Left renal cortex interstitium (tissue), 4 donors: ENCODE measurements at places on chromosomes 3 and 15.

DNA sequence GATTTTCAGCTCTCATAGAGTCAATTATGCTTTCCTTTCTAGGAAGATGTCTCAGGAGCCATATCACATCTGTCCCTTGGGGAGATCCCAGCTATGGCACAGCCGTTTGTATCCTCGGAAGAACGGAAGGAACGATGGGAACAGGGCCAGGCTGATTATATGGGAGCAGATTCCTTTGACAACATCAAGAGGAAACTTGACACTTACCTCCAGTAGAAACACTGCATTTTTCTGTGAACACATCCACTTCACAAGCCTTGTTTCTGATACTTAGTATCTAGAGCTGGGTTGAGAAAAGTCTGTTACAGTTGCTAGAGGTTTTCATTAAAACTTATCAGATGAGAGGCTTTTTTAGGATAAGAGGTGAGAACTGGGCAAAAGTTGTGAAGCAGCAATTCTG, 35.4 kb downstream of the GYG1 start:
- DNase-seq, result no peak

- no peak for DNase-seq
These were observed 92.3 kb downstream of the ZNF621 start for GRCh38 chr3:40617084-40617483.

DNA sequence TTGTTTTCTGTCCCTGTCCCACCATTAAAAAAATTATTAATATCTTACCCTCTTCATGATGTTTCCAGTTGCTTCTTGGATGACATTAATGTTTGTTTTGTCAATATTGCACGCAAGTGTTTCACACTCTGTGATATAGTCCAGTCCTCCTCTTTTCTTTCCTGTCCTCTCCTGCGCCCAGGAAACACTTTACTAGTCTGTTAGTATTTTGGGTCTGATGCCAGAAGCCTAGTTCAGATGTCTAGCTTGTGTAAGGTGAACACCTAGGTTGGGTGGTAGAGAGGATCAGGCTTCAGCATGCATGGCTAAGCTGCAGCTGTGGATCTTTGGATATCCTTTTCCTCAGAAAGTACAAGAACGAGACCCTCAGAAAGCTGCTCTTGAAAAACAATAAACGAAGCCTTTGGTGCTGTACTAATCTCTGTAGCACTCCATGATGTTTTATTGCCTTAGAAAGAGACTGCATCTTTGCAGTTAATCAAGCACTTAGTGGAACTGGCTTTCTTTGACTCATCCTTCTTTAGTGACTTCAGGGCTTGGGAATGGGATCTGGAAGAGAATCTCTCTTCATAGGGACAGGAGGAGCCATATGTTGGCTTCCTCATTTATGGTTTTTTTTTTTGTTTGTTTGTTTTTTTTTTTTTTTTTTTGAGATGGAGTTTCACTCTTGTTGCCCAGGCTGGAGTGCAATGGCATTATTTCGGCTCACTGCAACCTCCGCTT, 253.4 kb downstream of the LPP start:
- no peak for DNase-seq

GRCh38 chr15:100043068-100043641, 298.6 kb downstream of the ADAMTS17 start:
- no peak for DNase-seq

GRCh38 chr3:20246662-20247061, 60.7 kb upstream of the SGO1 start:
- no peak for DNase-seq

DNA sequence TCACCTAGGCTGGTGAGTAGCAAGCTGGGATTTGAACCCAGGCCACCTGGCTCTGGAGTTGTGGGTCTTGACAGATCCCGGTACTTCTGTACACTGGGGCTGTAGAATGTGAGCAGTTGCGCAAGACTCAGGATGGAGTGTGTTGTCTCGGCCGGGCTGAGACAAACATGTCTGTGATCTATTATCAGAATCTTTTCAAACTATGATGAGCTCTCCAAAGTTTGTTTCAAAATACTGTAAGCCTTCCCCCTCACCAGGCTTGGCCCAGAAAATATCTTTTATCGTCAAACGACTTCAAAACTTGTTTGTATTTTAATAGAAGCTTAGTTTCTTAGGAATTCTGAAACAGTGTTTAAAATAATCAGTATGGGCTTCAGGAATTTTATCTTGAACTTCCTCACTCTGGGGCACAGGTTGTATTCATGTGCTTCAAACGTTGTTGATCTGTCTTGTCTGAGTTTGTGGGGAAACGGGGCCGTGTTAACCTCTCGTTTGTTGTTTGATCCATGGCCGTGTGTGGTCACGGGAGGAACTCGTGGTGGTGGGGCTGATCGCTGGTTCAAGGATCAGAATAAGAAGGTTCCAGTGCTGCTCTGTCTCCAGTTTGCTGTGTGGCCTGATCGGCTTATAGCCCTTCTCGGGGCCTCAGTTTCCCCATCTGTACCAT, 40.3 kb upstream of the TFRC start:
- DNase-seq, result no peak

DNA sequence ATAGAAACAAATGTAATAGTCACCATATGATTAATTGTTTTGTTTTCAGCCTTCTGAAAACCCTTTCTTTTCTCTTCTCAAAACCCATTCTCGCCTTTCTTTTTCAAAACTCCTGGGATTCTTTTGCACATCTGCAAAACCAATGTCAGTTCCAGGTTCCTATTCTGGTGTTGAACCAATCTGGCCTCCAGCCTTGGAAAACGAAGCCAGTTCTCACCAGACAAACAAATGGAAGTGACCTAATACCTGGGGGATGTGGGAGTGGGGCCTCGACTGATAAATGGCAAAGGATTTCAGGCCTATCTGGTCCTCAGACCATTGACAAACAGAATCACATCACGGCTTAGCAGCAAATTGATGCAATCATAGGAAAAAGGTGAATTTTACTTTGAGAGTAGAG, 73.0 kb downstream of the COL8A1 start:
- no peak for DNase-seq

- no peak for DNase-seq
These were observed 8.7 kb downstream of the LIMD1 start for GRCh38 chr3:45603226-45603625.

DNA sequence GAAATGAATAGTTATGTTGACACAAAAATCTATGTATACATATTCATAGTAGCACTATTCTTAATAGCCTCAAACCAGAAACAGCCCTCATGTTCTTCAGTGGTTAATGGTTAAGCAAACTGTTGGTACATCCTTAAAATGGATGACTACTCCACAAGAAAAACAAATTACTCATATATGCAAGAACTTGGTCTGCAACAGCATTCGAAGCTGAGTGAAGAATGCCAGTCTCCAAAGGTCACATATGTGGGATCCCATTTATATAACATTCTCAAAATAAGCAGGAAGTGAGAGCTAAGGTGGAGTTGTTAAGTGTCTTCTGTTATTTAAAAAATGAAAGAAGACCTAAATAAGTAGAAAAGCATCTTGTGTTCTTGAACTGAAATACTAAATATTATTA, 365.7 kb downstream of the GABRG3 start:
- DNase-seq, result no peak

DNA sequence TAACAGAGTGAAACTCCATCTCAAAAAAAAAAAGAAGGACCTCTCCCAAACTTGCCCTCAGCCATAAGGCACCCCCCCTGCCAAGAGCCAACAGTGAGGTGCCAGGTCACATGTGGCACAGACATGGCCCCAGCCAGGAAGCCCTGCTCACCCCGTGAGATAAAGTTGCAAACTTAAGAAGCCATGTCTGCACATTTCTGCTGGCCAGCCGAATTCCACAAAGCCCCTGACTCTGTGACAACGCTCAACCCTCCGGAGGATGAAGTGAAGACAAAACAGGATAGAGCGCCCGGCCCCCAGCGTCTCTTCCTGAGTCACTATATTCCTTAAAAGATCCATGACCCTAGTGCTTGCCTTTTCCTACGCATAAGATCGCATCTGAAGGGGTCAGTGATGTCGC, 188.1 kb downstream of the XXYLT1 start:
- DNase-seq, result no peak

GRCh38 chr3:9100513-9100894, 137.2 kb upstream of the RAD18 start:
- DNase-seq, result no peak

DNA sequence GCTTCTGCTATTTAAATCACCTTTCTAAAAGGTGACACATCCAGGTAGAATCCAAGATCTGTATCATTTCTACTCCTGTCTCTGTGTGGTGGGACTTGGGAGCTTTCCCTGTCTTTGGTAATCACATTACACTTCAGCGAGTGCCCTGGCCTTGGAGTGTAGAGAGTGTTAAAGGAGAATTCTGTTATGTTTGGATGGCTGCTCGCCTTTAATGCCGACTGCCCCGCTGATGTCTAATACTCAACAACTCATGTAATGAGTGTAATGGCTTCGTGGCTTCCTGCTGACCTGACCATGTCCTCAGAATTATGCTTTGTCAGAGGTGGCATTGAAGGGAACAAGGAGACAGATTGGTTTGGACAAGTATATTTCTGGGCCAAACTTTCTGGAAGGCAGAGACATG, 66.3 kb upstream of the LRTM1 start:
- no peak for DNase-seq

DNA sequence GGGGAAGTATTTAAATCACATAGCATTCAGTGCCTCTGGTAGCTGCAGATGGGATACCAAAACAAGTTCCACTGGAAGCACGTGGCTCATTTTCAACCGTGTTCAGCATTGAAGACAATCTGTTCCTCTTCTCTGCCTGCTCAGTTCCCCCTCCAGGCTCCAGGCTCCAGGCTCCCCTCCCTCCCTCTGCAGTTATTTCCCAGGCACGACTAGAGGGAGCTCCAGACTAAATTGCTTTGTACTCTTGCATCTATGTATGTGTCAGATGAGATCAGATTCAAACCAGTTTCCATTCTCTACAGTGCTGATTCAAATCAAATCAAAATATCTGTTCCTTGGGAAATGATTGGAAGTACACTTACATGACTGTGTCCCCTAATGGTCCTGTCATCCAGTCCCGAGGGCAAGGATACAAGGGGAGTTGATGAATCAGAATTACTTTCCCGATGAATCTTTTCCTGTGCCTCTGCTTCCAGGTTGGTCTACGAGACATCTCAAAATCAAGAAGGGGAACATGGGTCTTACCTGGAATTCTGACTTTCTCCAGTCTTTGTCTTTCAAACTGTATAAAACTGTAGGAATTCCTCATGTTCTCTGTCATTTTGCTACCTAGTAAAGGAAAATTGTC, 600.5 kb downstream of the EDEM1 start:
- DNase-seq, result no peak

DNA sequence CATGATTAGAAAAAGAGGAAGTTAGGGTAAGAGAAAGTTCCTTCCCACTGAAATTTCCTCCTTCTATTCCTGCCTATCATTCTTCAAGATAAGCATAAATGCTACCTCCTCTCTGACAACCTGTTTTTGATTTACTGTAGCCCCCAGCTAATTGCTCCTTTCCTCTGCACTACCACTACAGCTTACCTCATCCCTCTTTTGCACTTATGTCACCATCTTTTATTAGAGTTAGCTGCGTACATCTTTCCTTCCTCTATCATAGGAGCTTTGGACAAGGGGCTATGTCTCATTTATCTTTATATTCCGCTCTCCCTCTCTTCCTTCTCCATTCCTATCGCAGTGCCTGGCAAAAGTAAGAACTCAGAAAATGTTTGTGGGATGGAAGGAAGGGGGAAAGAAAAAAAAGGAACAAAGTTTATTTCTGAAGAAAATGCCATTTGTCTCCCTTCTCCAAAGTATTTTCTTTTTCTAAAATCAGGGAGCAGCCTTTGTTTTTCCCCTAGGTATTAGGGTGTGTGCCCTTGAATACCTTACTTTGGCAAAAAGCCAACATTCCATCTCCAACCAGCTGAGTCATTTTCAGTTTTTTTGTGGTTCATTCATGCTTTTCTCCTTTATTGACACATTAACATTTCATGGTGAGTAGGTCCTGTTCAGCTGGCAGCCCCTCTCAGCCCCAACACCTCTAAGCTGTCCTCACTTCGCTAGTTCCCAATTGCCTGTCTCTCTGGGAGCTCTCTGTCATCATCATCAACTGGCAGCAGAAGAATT, 87.6 kb upstream of the SOX2 start:
- DNase-seq, result peak; percentile 9

DNA sequence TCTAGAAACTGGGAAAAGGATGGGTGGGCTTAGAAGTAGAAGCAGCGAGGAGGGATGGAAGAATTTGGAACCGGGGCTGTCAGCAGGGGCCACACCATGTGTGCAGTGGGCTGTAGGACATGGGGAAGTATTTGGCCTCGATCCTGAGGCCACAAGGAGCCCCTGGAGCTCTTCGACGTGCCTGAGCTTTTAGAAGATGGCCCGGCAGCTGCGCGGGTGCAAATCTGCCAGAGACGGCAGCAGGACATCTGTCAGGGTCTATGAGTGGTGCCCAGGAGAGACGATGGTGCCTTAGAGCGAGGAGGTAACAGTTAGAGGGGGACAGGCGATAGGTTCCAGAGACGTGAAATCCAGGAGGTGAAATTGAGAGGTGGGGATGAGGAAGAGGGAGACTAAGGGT, 321.1 kb downstream of the UACA start:
- DNase-seq, result no peak

GRCh38 chr15:93348711-93349545, 259.9 kb upstream of the RGMA start:
- DNase-seq, result no peak

- no peak for DNase-seq
These were observed 143.1 kb downstream of the RORA start for GRCh38 chr15:61086012-61086411.

DNA sequence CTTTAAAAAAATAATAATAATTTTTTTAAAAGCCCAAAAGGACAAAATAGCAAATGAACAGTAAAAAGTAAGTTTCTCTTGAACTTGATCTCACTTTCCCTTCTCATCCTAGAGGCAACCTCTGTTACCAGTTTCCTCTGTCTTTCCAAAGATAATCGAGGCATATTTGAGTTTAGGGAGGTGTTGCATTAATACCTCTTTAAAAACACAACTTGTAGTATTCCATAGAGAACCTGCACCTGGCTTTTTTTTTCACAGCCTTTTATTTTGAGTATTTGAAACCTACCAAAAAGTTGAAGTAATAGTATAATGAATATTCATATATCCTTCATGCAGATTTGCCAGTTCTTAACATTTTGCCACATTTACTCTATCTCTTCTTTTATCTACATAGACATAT, 9.1 kb downstream of the CSK start:
- no peak for DNase-seq

DNA sequence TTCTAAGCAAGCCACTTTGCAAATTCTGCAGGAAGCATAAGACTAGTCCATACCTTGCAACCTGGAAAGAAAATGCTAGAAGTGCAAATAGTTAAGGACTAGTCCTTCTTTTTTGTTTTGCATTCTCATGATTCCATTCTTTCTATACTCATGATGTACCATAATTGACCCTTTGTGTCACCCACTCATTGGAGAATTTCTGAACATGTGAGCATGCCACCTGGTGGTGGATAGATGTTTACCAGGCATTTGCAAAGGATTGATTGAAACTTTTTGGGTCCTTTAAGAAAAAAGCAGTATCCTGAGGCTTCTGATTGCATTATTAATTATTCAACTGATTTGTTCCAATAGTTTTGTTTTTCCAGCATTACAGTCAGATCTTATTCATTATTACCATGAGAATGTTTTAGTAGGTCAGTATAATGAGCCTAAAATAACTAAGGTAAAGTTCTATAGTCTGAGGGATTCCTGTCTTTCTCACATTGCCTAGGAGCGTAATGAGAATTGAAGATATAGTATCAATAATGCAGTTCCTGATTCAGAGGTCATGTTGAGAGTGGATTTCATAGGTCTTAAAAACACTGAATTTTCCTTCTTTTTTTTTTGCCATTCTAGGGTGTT, 20.2 kb upstream of the DIPK2A start:
- no peak for DNase-seq
